ENCODE measurements at places on chromosomes 6 and 20. TPM values are rescaled to one million over a fixed set of nuclear protein-coding genes. Genes with fewer than 3 reads are reported as not detected.

The DNMT3B gene
- 3.8 TPM for total RNA-seq

The PRSS16 gene
- not detected for total RNA-seq

The CST7 gene
- not detected for total RNA-seq

The POM121L2 gene
- total RNA-seq, result not detected

The CAP2 gene
- 3.6 TPM for total RNA-seq

The CCM2L gene
- not detected for total RNA-seq

The FLRT3 gene
- 5.0 TPM for total RNA-seq
